ENCODE measurements at places on chromosomes 16 and 17.

DNA sequence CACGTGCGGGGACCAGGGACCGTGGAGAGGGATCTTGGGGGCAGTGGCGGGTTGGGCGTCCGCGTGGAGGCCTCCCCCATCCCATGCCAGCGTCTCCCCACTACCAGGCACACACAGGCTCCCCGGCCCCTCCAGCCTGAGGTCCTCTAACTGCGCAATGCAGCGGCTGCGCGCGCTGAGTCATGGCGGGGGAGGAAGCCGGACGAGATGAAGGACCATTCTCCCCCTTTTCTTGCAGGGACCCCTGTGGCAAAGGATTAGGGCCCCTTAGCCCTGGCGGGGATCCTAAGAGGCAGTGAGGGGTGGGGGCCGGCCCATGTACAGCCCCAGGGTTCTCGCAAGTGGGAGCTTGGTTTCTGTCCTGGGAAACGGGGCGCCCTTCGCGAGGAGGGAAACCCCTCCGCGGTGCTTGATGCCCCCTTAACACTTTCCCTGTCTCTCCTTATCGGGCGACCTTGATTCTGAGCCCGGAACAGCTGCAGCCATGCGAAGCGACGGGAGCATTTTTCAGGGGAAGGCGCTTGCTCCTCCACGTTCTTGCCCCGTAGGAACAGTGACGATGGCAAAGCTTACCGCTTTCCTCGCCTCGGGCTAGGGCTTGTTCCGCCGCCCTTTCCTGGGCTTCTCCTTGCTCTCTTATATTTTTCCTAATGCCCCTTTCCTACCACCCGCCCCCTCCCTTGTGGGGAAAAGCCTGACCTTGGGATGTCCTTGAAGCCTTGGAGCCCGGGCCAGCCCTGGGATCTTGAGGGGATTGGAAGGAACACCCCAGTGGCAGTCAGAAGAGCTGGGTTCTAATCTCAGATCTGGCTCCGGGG lies 592 bp downstream of the ALDOA start:
- no peak for DNase-seq

GRCh38 chr16:22734368-22734767 lies 79.6 kb upstream of the HS3ST2 start:
- DNase-seq, result no peak

DNA sequence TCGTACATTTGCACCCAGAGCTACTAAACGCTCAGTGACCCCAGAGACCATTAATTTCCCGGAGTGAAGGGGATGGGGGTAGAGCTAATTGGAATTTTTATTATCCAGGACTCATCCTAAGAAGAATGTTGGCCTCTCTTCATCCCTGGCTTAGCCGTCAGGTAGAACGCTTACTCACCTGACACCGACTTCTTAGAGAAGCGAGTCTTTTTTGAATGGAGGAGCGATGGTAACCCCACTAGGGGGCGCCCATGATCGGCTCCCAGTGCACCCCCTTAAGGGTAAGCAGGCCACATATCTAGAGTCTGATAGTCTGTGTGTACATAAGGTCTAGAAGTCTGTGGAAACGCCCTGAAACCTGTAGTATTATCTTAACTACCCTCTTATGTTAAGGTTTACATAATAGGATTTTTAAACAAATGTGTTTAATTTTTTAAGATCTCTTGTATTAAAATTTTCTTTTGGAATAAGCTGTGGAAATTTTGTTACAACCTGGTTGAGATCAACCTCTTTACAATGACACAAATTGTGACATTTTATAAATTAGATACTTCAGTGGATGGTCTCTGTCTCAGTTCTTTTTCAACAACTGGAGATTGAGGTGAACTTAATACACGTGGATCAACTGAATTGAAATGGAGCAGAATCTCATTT lies 229.8 kb downstream of the CPPED1 start:
- peak; percentile 3 for DNase-seq

GRCh38 chr17:63495491-63495890 lies 18.6 kb downstream of the ACE start:
- no peak for DNase-seq

- DNase-seq, result no peak
Observed at GRCh38 chr16:23840310-23840709, 4.5 kb downstream of the PRKCB start.

DNA sequence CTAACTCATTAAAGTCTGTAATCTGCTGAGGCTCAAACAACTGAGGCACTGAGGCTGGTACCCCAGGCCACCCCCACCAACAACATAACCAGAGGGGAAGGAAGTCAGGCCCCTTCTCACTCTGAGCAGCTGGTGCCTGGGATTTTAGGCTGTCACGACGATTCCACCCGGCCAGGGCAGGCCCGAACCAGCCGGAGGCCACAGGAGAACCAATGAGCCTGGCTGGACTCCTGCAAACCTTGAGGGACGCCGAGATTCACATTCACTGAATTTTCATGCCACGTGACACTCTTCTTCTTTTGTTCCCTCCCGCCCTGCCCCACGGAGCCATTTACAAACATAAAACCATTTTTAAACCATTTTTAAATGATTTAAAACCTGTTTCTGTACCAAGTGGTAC lies 48.1 kb downstream of the RPH3AL start:
- DNase-seq, result no peak

GRCh38 chr17:7177191-7177953 lies 1.8 kb downstream of the ASGR1 start:
- DNase-seq, result peak; percentile 44
